IMR-90 (cell line): ENCODE measurements at places on chromosomes 5 and 9. TPM values are rescaled to one million over a fixed set of nuclear protein-coding genes. Genes with fewer than 3 reads are reported as not detected.

HARS1 gene
- 134 and 141 TPM in 2 replicates for total RNA-seq

ARL14EPL gene
- total RNA-seq = not detected in 2 replicates

DMRT3 gene
- not detected in 2 replicates for total RNA-seq

GRCh38 chr9:119836036-119836435 lies 466.8 kb upstream of the BRINP1 start:
- H3K36me3 ChIP-seq = no peaks in the 10 kb centered on the region
- DNase-seq = no peak
- no peak overlapping the region for H3K27ac ChIP-seq
- no peak overlapping the region for H3K4me3 ChIP-seq

DNA sequence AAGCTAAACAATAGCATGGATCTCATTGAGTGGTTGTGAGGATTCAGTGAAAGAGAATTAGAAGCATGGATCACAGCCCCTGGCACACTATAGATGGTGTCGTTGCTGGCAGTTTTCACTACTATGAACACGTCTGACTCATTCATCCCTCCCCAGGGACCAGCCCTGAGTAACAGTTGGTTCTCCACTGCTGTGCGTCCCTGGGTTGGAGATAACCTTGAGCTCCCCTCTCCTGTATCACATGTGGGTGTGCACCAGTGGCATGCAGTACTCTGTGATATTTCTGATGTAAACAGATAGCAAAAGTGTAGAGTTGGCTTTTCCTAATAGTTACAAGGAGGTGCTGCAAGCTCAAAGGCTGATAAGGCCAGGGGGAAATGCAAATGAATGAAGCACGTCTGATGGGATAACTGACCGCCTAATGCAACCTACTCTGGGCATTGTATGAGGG lies 8.8 kb upstream of the LCP2 start:
- no peaks in the 10 kb centered on the region for H3K4me1 ChIP-seq
- H3K36me3 ChIP-seq = no peaks in the 10 kb centered on the region
- peak; percentile 0 for DNase-seq
- no peak overlapping the region for H3K4me3 ChIP-seq

GRCh38 chr5:61701877-61702602 lies 370.0 kb downstream of the ZSWIM6 start:
- H3K27me3 ChIP-seq = peaks cover 8% of the 10 kb centered on the region
- DNase-seq = no peak
- no peaks in the 10 kb centered on the region for H3K4me1 ChIP-seq
- H3K36me3 ChIP-seq = no peaks in the 10 kb centered on the region

GRCh38 chr9:31486630-31487029 lies 897.8 kb upstream of the ACO1 start:
- DNase-seq = no peak
- H3K4me3 ChIP-seq = no peak overlapping the region
- H3K36me3 ChIP-seq = no peaks in the 10 kb centered on the region
- H3K27ac ChIP-seq = no peak overlapping the region
- no peaks in the 10 kb centered on the region for H3K4me1 ChIP-seq
- H3K27me3 ChIP-seq = no peaks in the 10 kb centered on the region

DNA sequence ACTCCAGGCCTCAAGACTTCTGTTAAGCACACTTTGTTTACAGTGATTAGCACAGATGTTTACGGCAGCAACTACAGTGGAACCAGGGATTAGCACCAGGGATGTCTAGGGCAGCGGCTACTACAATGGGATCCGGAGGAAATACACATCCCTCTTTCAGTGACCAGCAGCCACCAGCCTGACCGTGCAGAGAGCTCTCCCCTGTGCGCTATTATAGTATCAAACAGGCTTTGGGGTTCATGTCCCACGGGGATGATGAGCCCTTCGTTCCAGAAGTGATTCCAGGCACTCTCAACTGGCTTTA lies 21.5 kb downstream of the GFPT2 start:
- no peak overlapping the region for H3K27ac ChIP-seq
- H3K4me3 ChIP-seq = no peak overlapping the region
- H3K27me3 ChIP-seq = no peaks in the 10 kb centered on the region
- peaks cover 18% of the 10 kb centered on the region for H3K4me1 ChIP-seq

DNA sequence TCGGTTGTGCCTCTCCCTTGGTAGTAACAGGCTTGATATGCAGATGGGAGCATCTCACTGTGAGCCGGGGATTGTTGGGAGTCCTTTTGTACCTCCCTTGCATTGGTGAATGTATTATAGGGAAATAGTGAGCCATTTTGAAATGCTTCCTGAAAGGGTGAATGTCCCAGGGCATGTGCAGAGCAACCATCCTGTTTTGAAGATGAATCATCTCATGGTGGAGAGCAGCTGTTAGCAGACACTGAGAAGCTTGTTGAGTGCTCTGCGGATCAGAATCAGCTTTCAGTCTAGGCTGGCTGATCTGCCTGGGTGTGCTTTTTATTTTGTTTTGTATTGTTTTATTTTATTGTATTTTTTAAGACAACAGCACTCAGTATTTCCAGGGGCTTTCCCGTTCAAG lies 29.7 kb downstream of the SLC36A1 start:
- peaks cover 18% of the 10 kb centered on the region for H3K36me3 ChIP-seq
- H3K27me3 ChIP-seq = no peaks in the 10 kb centered on the region
- peak; percentile 74 for DNase-seq
- H3K4me1 ChIP-seq = peaks cover 14% of the 10 kb centered on the region
